ENCODE measurements at places on chromosomes 6 and 20.

DNA sequence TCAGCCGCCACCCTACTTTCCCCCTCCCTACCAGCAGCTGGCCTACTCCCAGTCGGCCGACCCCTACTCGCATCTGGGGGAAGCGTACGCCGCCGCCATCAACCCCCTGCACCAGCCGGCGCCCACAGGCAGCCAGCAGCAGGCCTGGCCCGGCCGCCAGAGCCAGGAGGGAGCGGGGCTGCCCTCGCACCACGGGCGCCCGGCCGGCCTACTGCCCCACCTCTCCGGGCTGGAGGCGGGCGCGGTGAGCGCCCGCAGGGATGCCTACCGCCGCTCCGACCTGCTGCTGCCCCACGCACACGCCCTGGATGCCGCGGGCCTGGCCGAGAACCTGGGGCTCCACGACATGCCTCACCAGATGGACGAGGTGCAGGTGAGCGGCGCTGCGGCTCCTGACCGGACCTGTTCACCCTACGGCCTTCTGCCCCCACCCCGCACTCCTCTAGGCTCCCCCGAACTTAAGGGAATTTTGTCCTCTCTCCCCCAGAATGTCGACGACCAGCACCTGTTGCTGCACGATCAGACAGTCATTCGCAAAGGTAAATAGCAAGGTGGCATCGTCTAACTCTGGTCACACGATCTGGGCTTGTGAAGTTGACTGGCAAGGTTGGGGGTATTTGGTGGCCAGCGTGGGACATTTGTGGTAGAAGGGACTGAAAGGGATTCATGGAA is 2.3 kb downstream of the TFAP2C start:
- peak; percentile 8 for DNase-seq

DNA sequence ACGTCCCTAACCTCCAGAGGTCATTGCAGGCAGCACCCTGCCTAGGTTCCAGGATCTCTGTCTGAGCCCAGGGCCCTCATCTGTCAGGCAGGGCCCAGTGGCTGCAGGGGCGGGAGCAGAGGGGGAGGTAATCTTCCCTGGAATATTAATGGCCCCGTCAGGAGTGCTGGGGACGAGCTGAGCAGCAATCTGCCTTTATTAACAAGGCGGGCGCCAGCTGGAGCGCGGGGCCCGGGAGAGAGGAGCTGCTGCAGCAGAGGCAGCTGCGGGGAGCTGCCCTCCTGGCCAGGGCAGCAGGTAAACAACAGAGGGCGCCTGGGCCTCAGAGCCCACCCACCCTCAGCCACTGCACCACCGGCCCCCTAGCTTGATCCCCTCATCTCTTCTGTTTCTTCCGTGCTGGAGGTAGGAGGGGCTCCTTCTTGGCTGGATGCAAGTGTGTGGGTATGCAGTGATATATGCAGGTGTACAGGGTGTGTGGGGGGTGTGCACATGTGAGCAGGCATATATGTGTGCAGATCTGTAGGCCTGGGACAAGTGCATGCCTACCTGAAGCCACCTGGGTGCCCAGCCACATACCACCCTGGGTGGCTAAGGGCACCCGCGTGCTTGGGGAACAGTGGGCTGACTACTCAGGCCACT is 131.8 kb upstream of the MLN start:
- DNase-seq, result no peak

DNA sequence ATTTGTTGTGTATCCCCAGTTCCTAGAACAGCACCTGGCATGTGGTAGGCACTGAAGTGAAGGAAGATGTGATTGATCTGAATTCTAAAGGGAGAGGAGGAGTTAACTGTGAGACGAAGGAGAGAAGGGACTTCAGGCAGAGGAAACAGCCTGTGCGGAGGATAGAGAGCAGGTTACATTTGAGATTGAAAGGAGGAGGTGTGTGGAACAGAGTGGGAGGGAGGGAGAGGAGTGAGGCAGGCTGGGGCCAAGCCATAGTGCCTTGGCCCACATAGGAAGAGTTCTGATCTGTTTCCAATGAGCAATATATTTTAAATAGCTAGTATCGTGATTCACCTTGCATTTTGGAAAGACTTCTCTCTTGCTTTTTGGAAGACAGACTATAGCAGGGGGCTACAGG is 13.9 kb upstream of the MROH8 start:
- DNase-seq, result no peak

- DNase-seq, result no peak
Measured at GRCh38 chr20:11912659-11913415, 4.9 kb upstream of the BTBD3 start.

DNA sequence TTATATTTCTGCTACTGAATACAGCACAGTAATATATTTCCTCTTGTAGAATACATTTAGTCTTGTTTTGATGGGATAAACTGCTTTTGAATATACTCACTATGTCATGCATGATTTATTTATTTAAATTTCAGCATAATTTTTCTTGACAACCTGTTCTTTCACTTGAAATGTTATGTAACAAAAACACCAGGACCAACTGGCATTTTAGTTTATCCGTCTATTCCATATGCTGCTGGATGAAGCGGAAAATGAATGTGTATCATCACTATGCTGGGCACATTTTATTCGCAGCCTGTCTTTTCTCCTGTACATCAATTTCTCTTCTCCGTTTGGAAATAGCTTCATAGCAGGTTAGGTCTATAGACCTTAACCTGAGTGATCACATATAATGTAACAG is 206.8 kb upstream of the PLCB4 start:
- peak; percentile 97 for DNase-seq
